ENCODE measurements at places on chromosomes 16 and 17.
A peak's percentile ranks its signal among the peaks of the same experiment; 100 is the strongest.

GRCh38 chr16:64977206-64977920 is 144.5 kb downstream of the CDH11 start:
- no peak for ATAC-seq

DNA sequence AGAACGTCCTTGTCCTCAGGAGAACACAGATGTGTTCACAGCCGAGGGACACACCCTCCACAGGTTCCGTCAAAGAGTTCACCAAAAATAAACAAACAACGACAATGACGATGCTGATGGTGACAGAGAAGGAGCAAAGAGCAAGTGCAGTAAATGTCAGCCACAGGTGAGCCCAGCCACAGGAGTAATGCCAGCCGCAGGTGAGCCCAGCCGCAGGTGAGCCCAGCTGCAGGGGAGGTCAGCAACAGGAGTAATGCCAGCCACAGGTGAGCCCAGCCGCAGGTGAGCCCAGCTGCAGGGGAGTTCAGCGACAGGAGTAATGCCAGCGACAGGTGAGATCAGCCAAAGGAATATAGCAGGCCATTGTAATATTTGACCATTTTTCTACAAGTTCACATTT is 315.2 kb downstream of the FOXL1 start:
- ATAC-seq, result no peak

DNA sequence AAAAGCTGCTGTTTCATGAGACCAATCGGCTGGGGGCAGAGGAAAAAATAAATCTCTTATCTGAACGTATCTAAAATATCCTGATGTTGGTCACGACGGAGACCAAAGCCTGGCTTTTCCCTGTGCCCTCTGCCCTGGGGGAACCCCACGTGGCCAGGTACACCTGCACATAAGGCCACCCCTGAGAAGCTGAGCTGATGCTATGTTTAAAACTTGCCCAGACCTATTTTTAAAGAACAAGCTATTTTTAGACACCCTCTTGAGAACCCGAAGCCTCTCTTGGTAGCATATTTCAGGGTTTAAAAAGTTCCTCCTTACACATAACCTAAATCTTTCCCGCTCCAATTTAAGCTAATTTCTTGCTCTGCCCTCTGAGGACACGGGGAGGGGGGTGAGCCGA is 210.4 kb downstream of the GSG1L start:
- ATAC-seq, result no peak

GRCh38 chr16:31461921-31462804 is 2.9 kb downstream of the ARMC5 start:
- ATAC-seq, result no peak

GRCh38 chr17:66518677-66519076 is 216.3 kb downstream of the PRKCA start:
- no peak for ATAC-seq

DNA sequence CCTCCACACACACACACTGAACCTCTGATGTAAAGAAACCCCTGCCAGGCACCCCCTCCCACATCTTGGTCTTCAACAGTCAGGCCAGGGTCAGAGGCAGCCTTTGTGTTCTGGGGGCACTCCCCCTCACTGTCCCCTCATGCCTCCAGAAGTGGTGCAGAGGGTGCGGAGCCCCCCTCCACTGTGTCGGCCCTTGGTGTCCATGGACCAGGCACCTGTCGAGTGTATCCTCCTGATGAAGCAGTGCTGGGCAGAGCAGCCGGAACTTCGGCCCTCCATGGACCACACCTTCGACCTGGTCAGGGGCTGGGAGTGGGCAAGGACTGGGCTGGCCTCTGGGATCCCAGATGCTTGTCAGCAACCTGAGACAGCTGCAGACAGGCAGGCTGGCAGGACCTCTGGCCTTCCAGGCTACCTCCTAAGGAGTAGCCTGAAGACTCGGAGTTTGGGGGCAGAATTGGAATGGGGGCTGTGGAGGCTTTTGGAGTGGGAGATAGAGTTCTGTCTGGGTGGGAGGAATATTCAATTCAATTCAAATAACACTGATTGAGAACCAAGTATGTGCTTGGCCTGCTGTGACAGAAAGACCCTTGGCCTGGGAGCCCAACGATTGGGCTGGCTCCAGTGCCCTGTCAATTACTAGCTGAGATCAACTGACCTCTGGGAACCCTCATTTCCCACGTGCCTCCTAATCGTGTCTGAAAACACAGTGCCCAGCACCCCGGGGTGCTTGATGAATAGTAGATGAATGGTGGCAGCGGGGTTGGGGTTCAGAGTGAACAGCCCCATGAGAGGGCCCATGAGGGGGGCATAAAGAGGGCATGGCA is 11.5 kb downstream of the GUCY2D start:
- ATAC-seq, result no peak

DNA sequence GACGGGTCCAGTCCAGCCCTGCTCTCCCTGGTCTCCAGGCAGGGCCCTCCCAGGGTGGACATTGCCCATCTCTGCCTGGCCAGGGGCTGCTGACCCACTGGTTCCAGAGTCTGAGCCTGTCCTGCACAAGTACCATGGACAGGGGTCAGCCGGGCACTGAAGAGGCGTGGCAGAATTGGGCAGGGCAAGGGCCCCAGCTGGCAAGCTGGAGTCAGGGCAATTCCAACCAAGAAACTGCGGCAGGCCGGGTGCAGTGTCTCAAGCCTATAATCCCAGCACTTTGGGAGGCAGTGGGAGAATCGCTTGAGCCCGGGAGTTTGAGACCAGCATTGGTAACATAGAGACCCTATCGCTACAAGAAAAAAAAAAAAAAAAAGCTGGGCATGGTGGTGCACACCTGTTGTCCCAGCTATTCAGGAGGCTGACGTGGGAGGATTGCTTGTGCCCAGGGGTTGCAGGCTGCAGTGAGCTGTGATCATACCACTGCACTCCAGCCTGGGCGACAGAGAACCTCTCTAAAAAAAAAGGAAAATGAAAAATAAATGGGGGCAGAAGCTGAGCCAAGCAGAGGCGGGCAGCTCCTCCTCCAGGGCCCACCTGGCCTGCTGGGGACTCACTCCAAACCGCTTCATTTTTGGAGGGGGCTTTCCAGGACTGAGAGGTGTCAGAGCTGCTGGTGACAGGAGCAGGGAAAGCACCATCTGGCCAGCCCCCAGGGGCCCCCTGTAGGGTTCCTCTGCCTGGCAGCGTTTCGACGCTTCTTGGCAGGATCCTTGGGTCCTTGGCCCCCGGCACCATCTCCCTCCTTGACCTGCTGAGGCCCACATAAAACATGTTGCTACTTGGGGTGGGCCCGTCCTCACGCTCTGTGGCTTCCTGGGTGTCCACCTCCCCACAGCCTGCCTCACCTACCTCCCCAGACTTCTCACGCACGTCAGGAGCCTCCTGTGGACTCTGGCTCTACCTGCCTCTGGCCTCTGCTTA is 2.9 kb upstream of the MAFG start:
- ATAC-seq, result no peak

DNA sequence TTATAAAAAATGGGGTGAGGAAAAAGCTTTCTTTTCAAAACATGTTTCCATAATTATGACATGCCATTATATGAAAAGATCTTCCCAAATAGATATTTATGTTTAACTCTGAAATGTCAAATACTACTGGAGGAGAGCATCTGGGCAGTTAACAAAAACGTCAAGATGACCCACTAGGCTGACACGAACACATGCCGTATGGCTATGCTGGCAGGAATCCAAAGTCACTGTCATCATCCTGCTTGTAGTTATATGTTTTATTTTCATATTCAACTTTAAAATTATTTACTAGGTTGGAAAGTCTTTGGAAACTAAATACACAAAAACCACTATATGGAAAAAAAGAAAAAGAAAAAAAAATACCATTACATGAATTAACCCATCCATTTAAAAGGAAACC is 27.3 kb downstream of the ANKFY1 start:
- no peak for ATAC-seq

GRCh38 chr17:67431249-67432015 is 54.4 kb downstream of the PITPNC1 start:
- ATAC-seq, result peak; percentile 95

DNA sequence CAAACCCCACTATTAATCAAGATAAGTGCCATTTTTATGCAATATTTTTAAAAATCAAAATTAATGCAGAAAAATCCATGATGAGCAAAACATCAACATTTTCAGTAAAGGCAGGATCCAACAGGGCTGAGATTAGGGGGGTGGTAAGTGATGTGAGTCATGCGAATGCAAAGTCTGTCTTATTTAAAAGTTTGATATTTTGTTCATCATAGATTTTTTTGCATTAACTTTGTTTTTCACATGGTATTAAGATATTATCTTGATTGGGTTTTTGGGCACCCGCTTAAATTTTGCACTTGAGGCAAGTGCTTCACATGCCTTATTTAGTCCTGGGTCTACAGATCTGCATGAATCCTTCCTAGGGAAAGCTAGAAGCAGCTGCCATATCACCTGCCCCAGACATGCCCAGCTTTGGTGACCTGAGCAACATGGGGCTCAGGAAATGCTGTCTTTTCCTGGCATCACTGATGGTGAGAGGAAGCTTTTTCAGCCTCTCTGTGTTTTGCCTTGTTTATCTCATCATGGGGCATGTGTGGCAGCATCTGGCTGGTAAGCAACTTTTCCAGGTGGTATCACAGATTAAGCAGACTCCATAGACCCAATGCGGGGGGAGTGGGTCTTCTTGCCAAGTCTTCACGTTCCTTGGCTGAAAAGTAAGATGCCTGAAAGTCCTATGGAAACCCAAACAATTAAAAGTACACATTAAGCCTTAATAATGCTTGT is 57.6 kb upstream of the NFAT5 start:
- no peak for ATAC-seq

DNA sequence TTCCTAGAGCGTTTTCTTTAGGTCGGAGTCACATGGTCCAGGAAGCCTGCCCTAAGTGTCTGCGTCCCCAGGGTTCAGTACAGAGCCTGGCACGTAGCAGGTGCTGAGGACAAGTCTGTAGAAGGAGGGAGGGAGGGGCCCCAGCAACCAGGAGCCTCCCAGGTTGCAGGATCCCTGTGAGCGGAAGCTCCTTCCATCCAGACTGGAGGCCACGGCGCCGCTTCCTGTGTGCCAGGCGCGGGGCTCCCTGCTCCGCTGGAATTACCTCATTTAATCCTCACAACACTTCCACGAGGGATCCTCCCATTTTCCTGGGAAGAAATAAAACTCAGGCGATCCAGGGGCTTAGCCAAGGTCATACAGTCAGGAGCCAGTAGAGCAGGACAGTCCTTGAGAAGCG is 22.1 kb downstream of the TRARG1 start:
- ATAC-seq, result no peak

GRCh38 chr16:28289048-28289447 is 3.3 kb upstream of the SBK1 start:
- no peak for ATAC-seq

DNA sequence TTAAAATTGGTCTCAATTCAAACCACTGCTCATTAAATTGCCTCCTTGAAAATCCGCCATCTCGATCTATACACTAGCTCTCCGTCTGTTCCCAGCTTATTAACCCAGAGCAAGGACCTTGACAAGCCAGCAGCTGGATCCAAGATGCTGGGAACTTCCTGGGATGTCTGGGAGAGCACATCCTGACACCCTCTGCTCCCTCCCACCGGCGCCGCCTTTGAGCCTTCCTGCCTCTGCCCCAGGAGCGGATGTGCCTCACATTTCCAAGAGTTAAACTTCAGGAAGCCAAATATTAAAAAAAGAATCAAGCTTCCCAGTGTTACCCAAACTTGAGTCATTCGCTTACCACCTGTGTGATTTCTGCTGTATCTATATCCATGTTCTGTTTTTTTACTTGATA is 107.9 kb downstream of the HAPSTR1 start:
- ATAC-seq, result no peak

DNA sequence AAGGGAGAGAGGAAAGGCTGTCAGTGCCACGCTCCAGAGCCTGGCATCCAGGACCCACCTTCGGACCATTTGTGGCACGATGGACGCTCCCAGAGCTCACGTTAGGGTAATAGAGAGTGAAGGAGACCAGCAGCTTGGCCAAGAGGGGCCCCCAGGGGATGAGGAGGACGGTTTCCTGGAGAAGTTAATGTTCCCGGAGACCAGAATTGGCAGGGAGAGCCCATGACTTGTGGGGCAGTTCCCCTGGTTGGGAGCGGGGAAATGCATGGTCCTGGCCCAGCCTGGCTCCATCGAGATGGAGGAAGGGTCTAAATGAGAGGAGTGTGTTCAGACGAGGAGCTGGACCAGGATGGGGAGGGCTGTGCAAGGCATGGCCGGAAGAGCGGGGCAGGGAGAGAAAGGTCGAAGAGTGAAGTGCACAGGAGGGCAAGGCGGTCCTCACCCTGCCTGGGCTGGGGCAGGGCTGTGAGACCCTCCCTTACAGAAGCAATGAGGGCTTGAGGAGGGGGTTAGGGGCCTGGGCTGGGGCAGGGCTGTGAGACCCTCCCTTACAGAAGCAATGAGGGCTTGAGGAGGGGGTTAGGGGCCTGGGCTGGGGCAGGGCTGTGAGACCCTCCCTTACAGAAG is 2.9 kb upstream of the HIC1 start:
- ATAC-seq, result no peak

DNA sequence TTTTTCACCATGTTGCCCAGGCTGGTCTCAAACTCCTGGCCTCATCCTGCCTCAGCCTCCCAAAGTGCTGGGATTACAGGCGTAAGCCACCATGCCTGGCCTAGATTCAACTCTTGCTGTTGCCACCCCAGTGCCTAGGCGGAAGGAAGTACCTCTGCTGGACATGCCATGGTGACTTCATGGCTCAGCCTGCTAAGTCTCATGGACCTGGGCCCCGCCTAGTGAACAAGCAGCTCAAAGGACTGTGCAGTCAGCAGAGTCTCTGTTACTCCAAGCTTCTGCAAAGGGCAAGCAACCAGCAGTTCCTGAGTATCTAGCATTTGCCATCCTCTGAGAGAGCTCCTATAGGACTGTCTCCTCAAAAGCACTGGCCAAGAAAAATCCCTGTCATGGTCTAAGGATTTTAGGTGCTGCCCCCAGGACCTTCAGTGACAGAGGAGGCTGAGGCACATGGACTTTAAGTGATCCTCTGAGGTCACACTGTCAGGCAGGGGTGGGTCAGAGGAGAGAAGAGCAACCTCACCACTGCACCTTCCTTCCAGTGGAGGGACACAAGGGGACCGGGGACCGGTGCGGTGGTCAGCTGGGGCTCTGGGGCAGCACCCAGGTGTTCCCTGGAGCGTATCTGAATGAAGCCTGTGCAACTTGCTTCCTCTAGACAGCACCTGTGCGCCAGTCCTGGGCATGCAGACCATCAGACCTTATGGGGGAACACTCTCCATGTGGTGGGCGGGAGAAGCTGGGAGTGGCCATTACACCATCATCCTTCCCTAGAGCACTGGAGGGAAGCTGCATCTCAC is 71.3 kb downstream of the IL21R start:
- no peak for ATAC-seq

GRCh38 chr17:47983492-47984223 is 12.7 kb downstream of the CDK5RAP3 start:
- no peak for ATAC-seq
